ENCODE measurements at places on chromosomes 6 and 20. TPM values are rescaled to one million over a fixed set of nuclear protein-coding genes. Genes with fewer than 3 reads are reported as not detected.

GRCh38 chr20:7836076-7836475, 104.2 kb downstream of the HAO1 start:
- H3K4me1 ChIP-seq: no peaks in the 10 kb centered on the region
- H3K36me3 ChIP-seq: no peaks in the 10 kb centered on the region
- no peak overlapping the region for H3K27ac ChIP-seq

DNA sequence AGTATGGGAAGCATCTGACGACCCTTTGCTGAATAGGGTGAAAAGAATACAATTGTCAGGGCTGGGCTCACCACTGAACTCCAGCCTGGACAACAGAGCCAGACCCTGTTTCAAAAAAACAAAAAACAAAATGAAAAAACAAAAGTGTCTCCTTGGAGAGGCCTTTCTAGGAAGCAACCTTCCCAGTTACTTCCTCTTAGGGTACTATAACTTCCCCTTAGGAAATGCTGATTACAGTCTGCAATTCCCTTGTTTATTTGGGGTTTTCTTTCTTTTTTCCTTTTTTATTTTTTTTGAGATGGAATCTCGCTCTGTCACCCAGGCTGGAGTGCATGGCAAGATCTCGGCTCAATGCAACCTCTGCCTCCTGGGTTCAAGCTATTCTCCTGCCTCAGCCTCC, 20.5 kb upstream of the TTPAL start:
- no peak overlapping the region for H3K27ac ChIP-seq
- no peak overlapping the region for H3K4me3 ChIP-seq
- no peaks in the 10 kb centered on the region for H3K36me3 ChIP-seq
- no peaks in the 10 kb centered on the region for H3K4me1 ChIP-seq
- H3K27me3 ChIP-seq: no peaks in the 10 kb centered on the region

DNA sequence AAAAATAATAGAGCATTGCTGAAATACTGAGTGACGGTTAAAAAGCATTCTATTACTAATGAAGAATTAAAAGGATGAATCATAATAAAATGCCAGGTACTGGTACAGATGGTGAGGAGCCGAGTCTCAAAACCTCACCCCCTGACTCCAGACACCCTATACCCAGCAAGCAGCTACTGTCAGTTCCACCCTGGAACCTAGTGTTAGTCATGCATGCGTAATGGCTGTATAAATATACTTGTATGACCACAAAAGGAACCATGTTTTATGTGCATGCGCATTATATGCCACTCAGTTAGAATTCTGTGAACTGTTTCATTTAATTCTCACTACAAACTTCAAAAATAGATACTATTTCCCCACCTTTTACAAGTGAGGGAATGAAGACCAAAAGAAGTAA, 568.7 kb upstream of the RNF217 start:
- no peak overlapping the region for H3K27ac ChIP-seq
- H3K36me3 ChIP-seq: no peaks in the 10 kb centered on the region
- no peak overlapping the region for H3K4me3 ChIP-seq
- H3K27me3 ChIP-seq: no peaks in the 10 kb centered on the region
- no peaks in the 10 kb centered on the region for H3K4me1 ChIP-seq

GRCh38 chr6:166728884-166729530, 102.0 kb upstream of the RPS6KA2 start:
- no peaks in the 10 kb centered on the region for H3K36me3 ChIP-seq
- no peaks in the 10 kb centered on the region for H3K27me3 ChIP-seq
- no peaks in the 10 kb centered on the region for H3K4me1 ChIP-seq
- no peak overlapping the region for H3K4me3 ChIP-seq
- no peak for DNase-seq
- H3K27ac ChIP-seq: no peak overlapping the region

- no peaks in the 10 kb centered on the region for H3K36me3 ChIP-seq
- no peaks in the 10 kb centered on the region for H3K4me1 ChIP-seq
- no peak overlapping the region for H3K27ac ChIP-seq
- H3K4me3 ChIP-seq: no peak overlapping the region
- no peak for DNase-seq
Measured at GRCh38 chr6:24926192-24926591, 9.6 kb downstream of the RIPOR2 start.

DNA sequence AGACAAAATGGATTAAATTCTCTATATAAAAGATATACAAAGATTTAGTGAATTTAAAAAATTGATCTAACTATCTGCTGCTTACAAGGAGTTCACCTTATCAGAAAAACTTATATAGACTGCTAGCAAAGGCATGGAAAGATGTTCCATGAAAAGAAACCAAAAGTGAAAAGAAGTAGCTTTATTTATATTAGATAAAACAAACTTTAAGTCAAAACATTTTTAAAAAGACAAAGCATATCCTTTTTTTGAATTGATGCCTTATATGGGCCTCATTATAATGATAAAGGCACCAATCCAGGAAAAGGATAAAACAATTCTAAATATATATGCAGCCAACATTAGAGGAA, 334.2 kb downstream of the MEI4 start:
- no peaks in the 10 kb centered on the region for H3K4me1 ChIP-seq
- DNase-seq: no peak
- no peaks in the 10 kb centered on the region for H3K27me3 ChIP-seq
- no peaks in the 10 kb centered on the region for H3K36me3 ChIP-seq

DNA sequence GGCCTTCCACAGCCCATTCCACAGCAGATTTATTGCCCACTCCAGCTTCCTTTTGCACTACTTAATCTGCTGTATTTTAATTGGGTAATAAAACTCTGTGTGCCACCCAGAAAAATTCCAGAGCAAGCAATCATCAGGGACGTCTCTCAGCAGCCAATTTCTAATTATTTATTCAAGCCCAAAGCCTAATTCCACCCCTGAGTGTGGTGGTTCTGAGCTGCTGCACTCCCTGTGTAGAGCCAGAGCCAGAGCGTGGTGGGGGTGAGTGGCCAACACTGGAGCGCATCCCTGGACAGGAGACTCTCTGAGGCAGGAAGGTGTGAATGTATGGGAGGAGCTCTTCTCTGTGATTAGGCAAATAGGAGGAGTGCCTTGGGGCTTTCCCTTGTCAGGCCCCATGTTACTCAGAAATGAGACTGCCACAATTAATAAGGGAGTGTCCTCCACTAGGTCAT, 66.1 kb downstream of the CD24 start:
- H3K27me3 ChIP-seq: no peaks in the 10 kb centered on the region
- H3K27ac ChIP-seq: no peak overlapping the region
- no peak overlapping the region for H3K4me3 ChIP-seq
- DNase-seq: no peak
- H3K4me1 ChIP-seq: no peaks in the 10 kb centered on the region

Gene HCK
- 7.8 TPM for total RNA-seq

Gene PI3
- total RNA-seq: not detected

- no peaks in the 10 kb centered on the region for H3K27me3 ChIP-seq
- no peak for DNase-seq
- no peak overlapping the region for H3K4me3 ChIP-seq
- H3K36me3 ChIP-seq: no peaks in the 10 kb centered on the region
Measured at GRCh38 chr6:5636210-5637030, 370.3 kb downstream of the NRN1 start.

DNA sequence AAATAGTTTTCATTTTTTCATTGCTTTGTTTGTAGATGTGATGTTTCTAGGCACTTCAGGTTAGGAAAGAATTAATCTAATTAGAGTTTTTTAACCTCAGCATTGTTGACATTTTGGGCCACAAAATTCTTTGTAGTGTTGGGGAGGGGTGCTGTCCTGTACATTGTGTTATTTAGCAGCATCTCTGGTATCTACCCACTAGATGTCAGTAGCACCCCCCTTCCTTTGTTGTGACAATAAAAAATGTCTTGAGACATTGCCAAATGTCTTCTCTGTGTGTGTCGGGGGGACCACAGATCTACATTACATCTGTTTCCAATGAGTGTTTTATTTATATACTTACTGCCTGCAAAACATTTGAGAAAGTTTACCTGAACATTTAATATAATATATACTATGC, 45.6 kb downstream of the EYA4 start:
- H3K4me3 ChIP-seq: no peak overlapping the region
- H3K36me3 ChIP-seq: no peaks in the 10 kb centered on the region
- H3K27ac ChIP-seq: no peak overlapping the region
- no peak for DNase-seq

DNA sequence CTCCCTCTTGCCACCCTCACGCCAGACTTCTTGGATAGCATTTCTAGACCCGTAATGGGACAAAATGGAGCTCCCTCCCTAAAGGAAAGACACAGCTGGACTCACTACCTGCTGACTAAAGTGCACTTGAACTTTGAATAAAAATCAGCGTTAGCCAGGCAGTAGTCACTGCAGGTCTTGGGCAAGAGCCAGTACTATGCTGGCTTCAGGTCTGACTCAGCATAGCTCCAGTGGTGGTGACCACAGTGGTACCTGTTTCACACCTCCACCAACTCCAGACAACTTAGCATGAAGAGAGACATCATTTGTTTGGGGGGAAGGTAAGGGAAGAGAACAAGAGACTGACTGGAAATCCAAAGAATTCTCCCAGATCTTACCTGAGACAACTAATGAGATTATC, 906.8 kb downstream of the GRIK2 start:
- H3K36me3 ChIP-seq: no peaks in the 10 kb centered on the region
- H3K27me3 ChIP-seq: no peaks in the 10 kb centered on the region
- no peak for DNase-seq
- H3K4me1 ChIP-seq: no peaks in the 10 kb centered on the region
- H3K4me3 ChIP-seq: no peak overlapping the region

DNA sequence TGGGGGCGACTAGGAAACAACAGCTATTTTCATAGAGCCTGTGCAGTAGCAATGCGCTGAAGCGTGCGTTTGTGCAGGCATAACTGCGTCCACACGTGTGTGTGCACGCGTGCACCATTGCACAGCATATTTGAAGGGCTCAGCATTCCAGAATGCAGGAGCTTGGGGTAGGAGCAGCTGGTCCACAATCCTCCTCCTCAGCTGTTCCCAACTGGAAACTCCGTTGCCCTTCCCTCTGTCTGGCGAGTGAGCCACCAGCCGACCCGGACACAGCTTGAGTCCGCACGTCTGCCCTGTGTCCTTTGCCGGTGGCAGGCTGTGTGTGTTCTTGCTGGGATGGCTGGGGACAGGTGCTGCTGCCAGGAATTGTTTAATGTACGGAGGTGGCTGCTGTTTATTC, 110.2 kb downstream of the SASH1 start:
- H3K4me3 ChIP-seq: no peak overlapping the region
- no peaks in the 10 kb centered on the region for H3K27me3 ChIP-seq
- no peaks in the 10 kb centered on the region for H3K4me1 ChIP-seq
- DNase-seq: no peak

GRCh38 chr6:62367601-62368000, 81.6 kb upstream of the KHDRBS2 start:
- H3K4me1 ChIP-seq: no peaks in the 10 kb centered on the region
- no peaks in the 10 kb centered on the region for H3K36me3 ChIP-seq
- H3K27me3 ChIP-seq: no peaks in the 10 kb centered on the region
- DNase-seq: no peak
- H3K4me3 ChIP-seq: no peak overlapping the region

DNA sequence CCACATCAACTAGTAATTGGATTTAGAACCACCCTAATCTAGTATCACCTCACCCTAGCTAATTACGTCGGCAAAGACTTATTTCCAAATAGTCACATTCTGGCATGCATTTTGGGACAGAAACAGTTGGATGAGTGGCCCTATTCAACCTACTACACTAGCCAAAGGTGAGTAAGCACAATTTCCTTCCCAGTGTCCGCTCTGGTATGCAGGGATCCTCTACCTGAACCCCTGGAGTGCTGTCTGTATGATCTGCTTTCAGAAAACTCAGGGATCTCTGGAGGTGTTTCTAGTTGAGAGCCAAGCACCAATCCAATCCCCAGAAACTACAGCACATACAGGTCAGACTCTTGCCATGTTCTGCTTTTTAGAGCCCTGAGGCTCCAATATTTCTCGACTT, 717.4 kb upstream of the MANEA start:
- H3K4me3 ChIP-seq: no peak overlapping the region
- DNase-seq: no peak
- no peaks in the 10 kb centered on the region for H3K27me3 ChIP-seq
- no peaks in the 10 kb centered on the region for H3K36me3 ChIP-seq
- H3K4me1 ChIP-seq: no peaks in the 10 kb centered on the region

- H3K27me3 ChIP-seq: no peaks in the 10 kb centered on the region
- no peak for DNase-seq
- no peak overlapping the region for H3K27ac ChIP-seq
- H3K4me1 ChIP-seq: no peaks in the 10 kb centered on the region
Measured at GRCh38 chr6:153488267-153488666, 357.2 kb upstream of the RGS17 start.

Gene DEK
- total RNA-seq: 79.1 TPM

- no peaks in the 10 kb centered on the region for H3K27me3 ChIP-seq
- no peaks in the 10 kb centered on the region for H3K4me1 ChIP-seq
Measured at GRCh38 chr6:13285705-13286104, 42.6 kb downstream of the TBC1D7 start.

GRCh38 chr6:142207265-142207877, 60.3 kb downstream of the VTA1 start:
- no peaks in the 10 kb centered on the region for H3K4me1 ChIP-seq
- DNase-seq: no peak
- no peaks in the 10 kb centered on the region for H3K27me3 ChIP-seq
- no peaks in the 10 kb centered on the region for H3K36me3 ChIP-seq
- H3K4me3 ChIP-seq: no peak overlapping the region

Gene CLDN20
- not detected for total RNA-seq

Gene KCNB1
- 4.1 TPM for total RNA-seq

DNA sequence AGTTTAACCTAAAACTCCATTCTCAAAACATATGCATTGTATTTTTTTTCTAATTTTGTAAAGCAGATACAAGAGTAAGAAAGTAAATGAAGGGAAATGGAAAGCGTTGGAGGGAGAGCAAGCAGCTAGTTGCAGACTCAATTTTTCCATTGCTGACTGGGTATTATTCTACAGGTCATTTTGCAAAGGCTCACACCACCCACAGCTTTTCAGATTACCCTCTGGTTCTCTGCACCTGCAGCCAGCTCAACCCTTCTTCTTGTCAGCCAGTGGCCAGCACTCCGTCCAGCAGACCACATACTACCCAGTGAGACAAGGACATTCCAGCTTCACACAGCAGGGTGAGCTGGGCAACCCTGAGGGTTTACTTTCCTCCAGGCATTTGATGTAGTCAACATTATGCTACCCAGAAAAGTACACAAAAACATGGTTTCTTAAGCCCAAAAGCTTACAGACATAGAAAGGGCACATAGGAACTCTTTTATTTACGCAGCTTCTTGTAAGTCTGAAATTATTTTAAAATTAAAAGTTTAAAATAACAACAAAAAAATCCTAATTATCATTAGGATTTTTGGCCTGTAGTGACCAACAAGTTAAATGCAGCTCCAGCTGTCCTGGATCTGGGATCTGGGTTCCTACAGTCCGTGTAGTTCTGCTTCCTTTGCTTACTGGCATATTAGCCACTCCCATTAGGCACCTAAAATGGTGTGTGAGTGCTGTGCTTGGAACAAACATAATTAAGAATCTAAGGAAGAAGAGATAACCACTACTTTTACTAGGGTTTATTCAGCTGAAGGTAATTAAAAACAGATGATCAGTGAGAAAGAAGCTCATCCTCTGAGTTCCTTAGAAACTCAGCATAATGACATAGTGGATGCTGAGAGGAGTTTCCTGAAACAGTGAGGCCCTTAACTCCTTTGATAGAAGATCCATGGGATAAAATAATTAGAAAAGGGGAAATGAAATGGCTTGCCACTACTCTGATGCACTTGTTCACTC, 185.3 kb downstream of the PKHD1 start:
- no peaks in the 10 kb centered on the region for H3K4me1 ChIP-seq
- H3K4me3 ChIP-seq: no peak overlapping the region
- H3K27me3 ChIP-seq: no peaks in the 10 kb centered on the region
- H3K27ac ChIP-seq: no peak overlapping the region
- H3K36me3 ChIP-seq: no peaks in the 10 kb centered on the region
- DNase-seq: no peak

GRCh38 chr6:101741474-101742171, 348.1 kb downstream of the GRIK2 start:
- H3K4me1 ChIP-seq: no peaks in the 10 kb centered on the region
- DNase-seq: no peak
- H3K27ac ChIP-seq: no peak overlapping the region
- no peaks in the 10 kb centered on the region for H3K27me3 ChIP-seq
- no peaks in the 10 kb centered on the region for H3K36me3 ChIP-seq
- no peak overlapping the region for H3K4me3 ChIP-seq

Data from ovary (tissue), 10 donors.